ENCODE measurements at places on chromosomes 4 and X.
A peak's percentile ranks its signal among the peaks of the same experiment; 100 is the strongest.

- no peak for DNase-seq
Observed at GRCh38 chrX:9622128-9622527, 143.5 kb downstream of the GPR143 start.

DNA sequence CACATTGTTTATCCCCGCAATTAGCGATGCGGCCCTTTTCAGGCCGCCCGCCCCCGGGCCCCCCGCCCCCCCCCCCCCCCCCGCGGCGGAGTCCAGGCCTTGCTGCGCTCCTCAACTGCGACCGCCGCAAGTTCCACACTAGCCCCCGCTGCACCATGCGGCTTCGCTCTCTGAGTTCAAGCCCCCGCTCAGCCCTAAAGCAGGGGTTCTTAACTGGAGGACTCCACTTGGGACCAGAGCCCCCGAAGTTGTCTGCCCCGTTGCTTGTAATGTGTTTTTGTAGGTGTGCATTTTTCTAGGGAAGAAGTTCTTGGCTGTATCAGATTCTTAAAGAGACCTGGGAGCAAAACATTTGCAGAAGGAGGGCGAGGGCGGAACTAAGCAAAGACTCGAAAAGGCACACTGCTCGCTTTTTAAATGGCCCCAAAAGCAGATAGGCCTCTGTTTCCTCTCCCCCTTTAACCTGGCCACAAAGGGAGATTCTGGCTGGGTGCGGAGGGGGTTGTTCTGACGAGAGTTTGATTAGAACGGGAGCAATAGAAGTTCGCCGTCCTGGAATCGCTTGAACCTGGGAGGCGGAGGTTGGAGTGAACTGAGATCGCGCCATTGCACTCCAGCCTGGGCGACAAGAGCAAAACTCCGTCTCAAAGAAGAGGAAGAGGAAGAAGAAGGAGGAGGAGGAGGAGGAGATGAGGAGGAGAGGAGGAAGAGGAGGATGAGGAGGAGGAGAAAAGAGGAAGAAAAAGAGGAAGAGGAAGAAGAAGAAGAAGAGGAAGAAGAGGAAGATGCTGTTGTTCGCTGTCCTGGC lies 2.3 kb upstream of the MSX1 start:
- no peak for DNase-seq

DNA sequence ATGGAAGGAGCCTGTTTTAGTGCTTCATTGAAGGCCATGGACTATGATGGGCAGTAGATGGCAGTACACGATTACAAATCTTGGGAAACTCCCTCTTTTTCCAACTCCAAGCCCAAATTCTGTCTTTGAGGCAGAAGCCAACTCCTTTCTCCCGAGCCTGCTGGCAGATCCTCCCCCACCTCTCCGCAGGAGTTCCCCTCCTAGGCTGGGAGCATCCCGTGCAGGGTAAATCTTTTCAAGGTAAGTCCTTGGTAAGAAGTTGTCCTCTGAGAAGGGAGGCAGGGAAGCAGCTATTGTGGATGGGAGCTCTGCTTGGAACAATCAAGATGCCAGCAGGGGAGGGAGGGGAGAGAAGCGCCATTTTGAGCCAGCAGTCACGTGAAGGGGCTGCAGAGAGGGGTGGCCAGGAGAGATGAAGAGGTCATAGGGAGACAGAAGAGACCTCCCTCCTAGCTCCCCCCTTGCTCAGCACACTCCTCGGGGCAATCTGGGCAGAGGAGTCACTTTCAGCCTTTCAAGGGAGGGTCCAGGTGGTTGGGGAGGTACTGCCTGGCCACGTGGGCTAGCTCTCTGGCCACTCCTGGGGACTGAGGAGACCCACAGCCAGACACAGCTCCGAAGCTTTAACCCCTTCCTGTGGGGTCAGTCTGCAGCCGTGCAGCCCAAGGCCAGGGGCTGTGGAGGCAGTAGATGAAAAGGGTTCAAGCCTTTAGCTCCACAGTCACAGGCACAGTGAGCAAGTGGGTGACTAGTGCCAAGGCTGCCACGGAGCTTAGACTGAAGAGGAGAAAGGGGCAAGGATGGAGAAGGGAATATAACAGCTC lies 9.6 kb downstream of the CC2D2A start:
- DNase-seq: peak; percentile 71

DNA sequence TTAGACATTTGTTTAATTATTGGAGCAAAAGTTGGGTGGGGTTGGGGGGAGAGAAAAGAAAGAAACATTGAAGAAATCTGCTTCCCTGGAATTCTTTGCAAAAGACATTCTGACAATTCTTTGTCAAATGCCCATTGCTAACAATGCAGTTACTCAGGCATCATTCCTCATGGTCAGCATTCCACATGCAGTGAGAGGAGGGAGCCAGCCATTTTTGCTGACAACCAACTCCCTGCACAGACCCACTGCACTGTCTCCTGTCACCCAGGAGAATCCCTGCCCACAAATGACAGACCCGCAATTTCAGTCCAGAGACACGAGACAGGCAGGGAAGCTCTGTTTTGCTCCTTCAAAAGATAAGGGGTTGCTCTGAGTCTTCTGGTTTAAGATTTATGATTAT lies 985.1 kb upstream of the SLIT2 start:
- no peak for DNase-seq

DNA sequence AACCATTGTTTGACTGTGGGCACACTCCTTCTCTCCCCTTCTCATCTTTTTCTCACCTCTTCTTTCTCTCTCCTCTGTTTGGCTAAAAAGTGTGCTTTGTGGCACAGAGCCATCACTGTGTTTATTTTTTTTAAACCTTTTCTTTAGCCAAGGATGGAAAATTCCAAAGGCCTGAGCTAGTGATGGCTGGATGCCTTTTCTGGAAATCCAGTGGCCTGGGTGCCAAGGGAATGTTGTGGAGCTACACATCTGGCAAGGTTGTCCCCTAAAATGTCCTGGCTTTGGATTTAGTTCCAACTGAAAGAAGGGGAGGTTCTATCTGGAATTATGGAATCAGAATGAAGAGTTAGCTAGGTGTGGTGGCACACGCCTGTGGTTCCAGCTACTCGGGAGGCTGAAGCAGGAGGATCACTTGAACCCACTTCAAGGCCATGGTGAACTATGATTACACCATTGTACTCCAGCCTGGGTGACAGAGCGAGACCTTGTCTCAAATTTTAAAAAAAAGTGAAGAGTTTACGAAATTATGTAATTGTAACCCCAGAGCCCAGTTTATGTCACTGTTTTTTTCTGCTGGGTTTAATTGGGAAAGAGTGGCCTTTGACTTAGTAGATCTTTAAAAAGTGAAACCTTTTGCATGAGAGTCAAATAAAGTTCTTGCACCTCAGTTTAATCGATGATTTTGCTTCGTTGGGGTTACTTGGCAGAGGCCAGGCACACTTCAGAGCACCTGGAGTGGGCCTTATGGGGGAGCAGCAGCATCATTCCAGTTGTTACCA lies 17.7 kb downstream of the DOCK11 start:
- no peak for DNase-seq

GRCh38 chr4:1177274-1178141 lies 5.1 kb upstream of the SPON2 start:
- peak; percentile 38 for DNase-seq

Data from HCEC 1CT (cell line).